ENCODE measurements at places on chromosomes 11 and 22.

- DNase-seq = no peak
These were observed 285.0 kb downstream of the C11orf87 start for GRCh38 chr11:109706945-109707344.

DNA sequence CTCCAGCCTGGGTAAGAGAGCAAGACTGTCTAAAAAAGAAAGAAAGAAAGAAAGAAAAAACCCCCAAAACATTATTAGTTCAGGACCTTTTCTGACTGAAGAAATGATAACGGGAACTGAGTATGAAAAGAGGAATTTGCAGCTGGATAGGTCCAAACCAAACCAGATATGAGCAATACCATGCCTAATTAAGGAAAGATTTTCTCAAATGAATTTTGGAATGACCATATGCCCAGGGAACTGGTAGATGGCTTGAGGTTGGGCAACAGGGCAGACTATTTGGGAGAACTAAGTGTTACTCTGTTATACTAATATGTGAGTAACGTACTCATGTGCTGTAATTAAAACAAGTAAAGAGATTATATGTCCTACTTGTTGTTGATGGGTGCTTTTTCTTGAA lies 186.1 kb downstream of the TMEM135 start:
- no peak for DNase-seq

DNA sequence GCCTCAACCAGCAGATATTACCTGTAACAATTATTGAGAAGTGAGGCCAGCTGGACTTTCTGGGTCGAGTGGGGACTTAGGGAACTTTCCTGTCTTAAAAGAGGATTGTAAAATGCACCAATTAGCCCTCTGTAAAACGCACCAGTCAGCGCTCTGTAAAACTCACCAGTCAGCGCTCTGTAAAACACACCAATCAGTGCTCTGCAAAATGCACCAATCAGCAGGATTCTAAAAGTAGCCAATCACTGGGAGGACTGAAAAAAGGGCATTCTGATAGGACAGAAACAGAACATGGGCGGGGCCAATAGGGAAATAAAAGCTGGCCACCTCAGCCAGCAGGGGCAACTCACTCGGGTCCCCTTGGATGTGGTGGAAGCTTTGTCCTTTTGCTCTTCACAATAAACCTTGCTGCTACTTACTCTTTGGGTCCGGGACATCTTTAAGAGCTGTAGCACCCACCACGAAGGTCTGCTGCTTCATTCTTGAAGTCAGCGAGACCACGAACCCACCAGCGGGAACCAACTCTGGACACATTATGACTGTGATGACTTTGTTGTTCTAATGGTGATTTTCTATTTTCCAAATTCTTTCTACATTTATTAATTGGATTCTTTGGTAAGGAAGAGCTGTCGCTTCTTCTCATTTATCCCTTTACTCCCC lies 40.2 kb upstream of the FGF3 start:
- no peak for DNase-seq

- peak; percentile 83 for DNase-seq
These were observed 39.1 kb upstream of the CREB3L1 start for GRCh38 chr11:46238078-46238966.

DNA sequence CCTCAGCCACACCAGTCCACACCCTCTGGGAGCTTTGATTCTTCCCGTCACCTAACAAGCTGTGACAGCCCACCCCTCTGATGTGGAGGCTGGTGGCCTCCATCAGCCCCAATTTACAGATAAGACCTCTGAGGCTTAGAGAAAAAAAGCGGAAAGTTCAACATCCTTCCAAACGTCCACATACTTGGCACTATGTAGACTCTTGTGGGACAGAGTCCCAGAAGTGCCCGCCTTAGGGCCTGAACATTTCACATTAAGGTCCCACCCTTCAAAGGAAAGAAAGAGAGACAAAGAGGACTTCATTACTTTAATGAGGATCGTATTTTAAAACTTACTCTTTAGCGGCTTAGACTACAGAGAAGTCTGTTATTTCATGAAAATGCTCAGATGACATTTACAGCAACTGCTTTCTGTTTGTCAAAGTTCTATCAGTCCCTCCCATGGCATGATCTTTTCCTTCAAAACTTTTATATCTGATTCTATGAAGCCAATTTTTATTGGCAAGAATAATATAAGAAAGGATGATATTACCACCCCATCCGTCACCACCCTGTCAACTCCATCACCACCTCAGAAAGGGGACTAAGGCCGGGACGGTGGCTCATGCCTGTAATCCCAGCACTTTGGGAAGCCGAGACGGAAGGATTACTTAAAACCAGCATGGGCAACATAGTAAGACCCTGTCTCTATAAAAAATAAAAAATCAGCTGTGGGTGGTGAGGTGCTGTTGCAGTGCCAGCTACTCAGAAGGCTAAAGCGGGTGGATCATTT lies 15.7 kb upstream of the SCGB1A1 start:
- no peak for DNase-seq

DNA sequence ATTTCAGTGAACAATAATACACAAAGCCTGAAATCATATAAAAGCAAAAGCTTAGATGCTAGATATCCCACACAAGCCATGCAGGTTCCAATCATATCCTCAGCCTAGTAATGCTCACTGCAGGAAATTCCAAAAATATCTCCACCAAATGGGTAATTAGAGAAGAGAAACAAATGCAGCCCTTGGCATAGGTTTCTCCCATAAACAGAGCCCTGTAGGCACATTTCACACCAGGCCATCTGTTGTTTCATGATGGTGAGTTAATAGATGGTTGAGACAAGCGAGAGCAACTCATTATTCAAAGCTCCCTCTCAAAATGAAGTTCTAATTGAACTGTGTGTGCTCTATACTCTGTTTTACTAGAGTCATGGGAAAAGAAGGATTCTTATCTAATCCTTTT lies 154.6 kb upstream of the TRPC6 start:
- no peak for DNase-seq

GRCh38 chr22:47029244-47030074 lies 267.0 kb downstream of the TBC1D22A start:
- DNase-seq = no peak

Data from right forelimb (tissue), 1 donor.